Common myeloid progenitor, CD34-positive (primary cell): ENCODE measurements at places on chromosomes 3 and 15.

GRCh38 chr15:68334661-68335124 lies 57.1 kb downstream of the FEM1B start:
- DNase-seq, result no peak

DNA sequence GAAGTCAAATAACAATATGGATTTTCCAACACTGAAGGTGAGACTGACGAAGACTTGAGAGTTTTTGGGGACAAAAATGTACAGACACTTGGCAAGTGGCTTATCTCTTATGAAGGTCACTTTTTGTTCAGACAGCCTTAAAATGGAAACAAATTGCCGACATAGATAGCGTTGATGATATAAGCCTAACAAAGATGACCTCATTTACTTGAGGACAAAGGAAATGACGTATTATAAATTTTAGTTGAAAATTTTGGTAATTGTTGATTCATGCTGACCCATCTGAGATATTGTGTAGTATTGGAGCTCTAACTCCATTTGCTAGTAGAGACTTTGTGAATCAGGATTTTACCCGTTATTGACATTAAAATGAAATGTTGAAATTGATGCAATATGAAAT lies 168.3 kb downstream of the SPATA16 start:
- no peak for DNase-seq

- DNase-seq, result no peak
Measured at GRCh38 chr15:61069394-61070075, 159.6 kb downstream of the RORA start.

- DNase-seq, result no peak
Measured at GRCh38 chr3:129281726-129282125, 3.1 kb downstream of the HMCES start.

DNA sequence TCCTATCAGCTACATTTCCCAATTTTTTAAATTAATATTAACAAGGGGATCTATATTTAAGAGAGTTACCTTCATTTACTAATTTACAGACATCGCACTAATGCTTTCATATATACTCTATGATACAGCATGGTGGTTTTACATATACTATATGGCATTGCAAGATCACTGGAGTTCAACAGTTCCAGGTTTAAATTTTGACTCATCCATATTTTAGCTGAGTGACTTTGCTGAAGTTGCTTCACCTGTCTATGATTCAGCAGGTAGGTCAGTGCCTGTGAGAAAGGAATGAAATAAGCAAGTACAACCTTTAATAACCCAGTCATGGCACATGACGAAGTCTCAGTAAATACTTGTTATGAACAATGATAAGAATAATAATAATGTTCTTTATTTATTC lies 211.1 kb downstream of the P3H2 start:
- no peak for DNase-seq

- DNase-seq, result no peak
Measured at GRCh38 chr3:183917776-183918175, 33.1 kb upstream of the PARL start.

GRCh38 chr15:66581972-66582537 lies 16.3 kb upstream of the LCTL start:
- DNase-seq, result peak; percentile 22

- DNase-seq, result peak; percentile 51
Measured at GRCh38 chr3:146326875-146327543, 76.1 kb upstream of the PLSCR4 start.

- no peak for DNase-seq
Measured at GRCh38 chr15:46815240-46815639, 902.1 kb upstream of the SEMA6D start.

DNA sequence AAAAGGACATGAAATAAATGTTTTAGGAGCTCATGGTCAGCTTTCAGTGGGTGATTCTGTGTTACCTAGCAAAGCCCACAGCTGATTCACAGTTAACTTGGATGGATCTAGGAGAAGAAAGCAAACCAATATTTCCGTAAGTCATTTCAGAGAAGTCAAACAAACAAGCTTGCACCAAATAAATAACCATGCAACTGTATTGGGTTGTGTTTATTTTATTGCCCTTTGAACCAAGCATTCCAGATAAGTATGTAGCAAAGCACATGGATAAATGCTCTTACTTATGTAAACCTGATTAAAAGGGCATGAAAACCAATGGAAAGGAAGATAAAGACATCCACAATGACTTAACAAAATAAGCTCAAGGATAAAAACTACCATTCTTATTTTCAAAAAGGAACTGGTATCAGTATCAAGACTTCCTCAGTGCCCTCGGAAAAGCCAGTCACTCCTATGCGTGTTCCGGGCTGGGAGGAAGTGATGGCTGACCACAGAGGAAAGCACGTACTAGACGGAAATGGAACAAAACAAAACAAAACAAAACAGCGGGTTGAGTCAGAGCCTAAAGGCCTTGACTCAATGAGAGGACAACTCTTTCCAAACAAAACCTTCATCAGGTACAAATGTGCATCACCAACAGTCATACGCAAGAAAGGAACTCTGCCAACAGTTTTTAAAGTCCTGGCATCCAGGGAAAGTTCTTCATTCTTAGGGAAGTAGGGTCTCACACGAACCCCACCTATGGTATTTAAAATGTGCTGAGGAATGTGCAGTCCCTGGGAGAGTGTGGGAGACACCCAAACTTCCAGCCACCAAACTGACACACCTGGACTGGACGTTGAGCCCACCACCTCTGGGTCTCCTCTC lies 103.3 kb downstream of the SNRK start:
- peak; percentile 97 for DNase-seq

DNA sequence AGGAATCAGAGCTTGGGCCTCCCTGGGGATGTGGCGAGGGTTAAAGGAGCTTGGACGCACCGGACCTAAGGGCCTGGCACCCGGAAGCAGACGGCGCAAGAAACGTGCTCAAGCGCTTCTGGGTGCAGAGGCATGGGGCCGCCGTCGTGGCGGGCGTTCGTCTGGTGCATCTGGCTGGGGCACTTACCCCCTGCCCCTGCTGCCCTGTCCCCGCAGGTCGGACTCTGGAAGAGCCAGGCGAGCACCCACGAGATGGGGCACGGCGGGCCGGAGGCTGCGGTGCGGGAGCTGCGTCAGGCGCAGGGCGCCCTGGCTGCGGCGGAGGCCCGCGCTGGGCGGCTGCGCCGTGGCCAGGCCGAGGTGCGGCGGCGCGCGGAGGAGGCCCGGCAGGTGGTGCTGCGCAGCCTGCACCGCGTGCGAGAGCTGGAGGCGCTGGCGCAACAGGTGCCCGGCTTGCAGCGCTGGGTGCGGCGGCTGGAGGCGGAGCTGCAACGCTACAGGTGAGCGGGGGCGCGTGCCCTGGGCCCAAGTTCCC lies 2.5 kb downstream of the EFCC1 start:
- DNase-seq, result peak; percentile 65

GRCh38 chr15:35466476-35466875 lies 79.5 kb downstream of the DPH6 start:
- no peak for DNase-seq

DNA sequence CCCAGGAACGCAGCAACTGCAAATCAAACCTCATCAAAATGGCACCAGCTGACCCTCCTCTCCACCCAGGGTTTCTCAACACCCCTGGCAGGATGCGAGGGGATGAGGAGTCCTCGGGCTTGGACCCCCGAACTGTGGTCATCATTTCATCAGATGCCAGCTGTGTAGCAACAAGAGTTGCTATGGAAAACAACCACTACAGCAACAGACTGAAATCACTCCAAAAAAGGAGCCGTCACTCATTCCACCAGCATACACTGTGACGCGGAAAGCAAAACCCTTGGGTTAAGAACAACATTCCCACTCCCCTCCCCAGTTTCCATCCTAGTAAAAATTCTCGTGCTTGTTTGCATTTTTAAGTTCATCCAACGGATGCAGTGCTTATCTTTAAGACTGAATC lies 40.1 kb downstream of the VGLL4 start:
- DNase-seq, result no peak

GRCh38 chr15:95953032-95953431 lies 377.5 kb upstream of the NR2F2 start:
- no peak for DNase-seq

GRCh38 chr15:95300958-95301357 lies 1029.5 kb upstream of the NR2F2 start:
- no peak for DNase-seq

- no peak for DNase-seq
Measured at GRCh38 chr3:148710665-148711064, 13.0 kb downstream of the AGTR1 start.

GRCh38 chr3:104108522-104108921 lies 1258.2 kb upstream of the ALCAM start:
- DNase-seq, result no peak

DNA sequence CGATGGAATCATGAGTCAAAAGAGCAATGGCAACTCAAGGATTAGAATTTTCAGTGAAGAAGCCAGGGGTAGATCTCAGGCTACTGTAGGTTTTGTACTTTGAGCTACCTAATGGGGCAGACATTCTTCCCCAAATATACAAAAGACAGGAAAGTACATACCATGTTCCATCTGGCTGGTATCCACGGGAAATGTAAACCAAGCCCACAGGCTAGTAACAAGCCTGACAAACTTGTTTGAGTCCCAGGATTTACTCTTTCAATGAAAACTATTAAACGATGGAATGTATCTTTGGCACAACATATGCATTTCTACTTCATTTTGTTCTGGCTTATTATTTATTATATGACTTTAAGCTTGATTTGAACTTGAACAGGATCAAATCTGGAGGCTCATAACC lies 44.2 kb upstream of the GOLIM4 start:
- DNase-seq, result no peak

- DNase-seq, result no peak
Measured at GRCh38 chr15:28936081-28936480, 50.3 kb downstream of the APBA2 start.

DNA sequence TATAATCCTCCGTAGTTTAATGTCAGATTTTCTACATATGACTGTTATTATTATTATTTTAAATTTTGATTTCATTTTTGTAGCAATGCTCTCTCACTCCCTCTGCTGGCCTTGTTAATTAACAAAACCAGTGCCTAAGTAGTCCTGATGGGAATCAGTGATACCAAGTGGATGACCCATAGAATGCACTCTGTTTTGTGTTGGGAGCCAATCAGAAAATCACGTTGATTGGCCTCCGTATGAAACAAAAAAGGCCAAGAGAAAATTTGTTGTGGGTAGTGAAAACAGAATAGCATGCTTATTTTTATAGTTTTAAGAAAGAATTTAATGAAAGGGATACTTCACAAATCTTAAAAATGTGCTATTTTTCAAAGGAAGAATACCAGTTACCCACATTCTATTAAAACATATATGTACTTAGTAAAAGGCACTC lies 34.4 kb upstream of the MEIS2 start:
- peak; percentile 52 for DNase-seq

DNA sequence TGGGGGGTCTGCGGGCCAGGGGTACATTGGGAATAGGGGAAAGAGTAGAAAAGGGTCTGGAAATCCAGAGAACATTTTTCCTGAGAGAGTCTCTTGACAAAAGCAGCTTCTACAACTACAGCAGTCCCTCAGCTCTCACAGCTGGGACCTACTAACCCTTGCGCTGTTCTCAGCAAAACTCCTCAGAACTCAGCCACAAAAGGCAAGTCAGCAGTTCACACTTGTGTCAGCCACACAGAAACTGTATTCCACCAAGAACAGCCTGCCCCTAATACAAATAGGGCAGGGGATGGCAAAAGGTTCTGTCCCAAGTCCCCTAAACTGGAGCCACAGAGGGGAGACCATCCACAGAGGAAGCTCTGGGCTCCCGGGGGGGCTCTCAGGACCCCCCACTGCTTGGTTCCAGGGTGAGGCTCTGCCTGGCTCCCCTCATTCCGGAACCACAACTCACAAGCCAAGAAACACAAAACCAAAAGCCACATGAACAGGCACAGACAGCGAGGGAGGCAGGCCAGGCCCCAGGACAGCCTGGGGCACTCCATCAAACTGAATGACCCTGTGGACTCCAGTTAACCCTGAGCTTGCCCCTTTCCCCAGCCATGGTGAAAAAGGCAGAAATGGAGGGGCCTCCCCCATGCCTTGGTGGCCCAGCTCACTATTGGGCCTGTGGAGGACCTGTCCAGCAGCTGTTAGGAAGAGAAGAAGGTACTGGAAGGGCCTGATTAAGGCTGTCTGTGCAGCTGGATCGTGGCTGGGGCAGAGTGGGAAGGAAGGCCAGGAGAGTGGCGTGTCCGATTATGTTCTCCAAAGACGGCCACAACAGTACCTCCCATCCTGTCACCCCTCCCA lies 162.0 kb downstream of the CHSY1 start:
- DNase-seq, result no peak

DNA sequence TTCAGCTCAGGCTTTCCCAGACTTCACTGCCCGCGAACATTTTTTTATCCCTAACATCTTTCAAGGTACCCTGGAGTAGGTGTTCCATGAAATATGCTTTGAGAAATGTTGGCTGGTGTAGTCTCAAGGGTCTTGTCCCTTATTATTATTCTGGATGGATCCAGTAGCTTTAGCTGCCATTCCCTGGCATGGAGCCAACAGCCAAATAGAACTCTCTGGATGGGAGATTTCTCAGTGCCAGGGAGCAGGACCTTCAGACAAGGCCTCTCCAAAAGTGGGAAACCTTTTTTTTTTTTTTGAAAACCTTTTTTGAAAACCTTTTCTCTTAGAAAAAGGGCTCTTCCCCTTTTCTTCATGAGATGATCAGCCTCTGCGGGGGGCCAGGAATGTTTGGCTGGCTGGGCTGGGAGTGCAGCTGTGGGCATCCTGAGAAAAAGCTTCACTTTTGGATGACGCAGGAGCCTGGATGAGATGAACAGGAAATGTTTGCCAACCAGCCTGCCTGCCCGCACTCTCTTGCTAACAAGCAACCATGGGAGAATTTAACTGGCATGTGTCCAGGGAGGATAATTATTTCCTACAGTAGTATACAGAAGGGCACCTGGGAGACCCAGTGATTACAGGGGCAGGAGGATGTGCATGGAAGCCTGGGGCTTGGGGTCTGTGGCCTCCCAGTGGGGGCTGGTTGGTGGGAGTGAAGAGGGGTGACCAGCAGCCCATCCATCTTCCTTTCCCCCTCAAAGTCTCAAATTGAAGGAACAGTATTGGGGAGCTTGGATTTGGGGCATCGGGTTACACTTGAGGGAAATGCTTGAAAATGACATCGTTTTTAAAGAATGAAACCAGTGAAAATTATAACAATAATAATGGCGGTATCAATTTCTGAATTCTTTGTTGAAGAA lies 109.1 kb upstream of the LRIG1 start:
- no peak for DNase-seq

- DNase-seq, result peak; percentile 77
Measured at GRCh38 chr3:111717601-111718000, 122.5 kb upstream of the ZBED2 start.
